ENCODE measurements at places on chromosomes 1 and 21. TPM values are rescaled to one million over a fixed set of nuclear protein-coding genes. Genes with fewer than 3 reads are reported as not detected.

The FCRL6 gene
- not detected for total RNA-seq

The ZNF672 gene
- 13.3 TPM for total RNA-seq

The RAB25 gene
- not detected for total RNA-seq

The SEMA6C gene
- total RNA-seq = 33.4 TPM

The ERICH3 gene
- 0.04 TPM for total RNA-seq

The KCNJ15 gene
- 0.27 TPM for total RNA-seq

The ESPN gene
- 0.22 TPM for total RNA-seq

The PLEKHN1 gene
- total RNA-seq = not detected

The SOD1 gene
- 155 TPM for total RNA-seq

The SLC30A2 gene
- total RNA-seq = 0.93 TPM

The TRIM67 gene
- 0.04 TPM for total RNA-seq

Measured in muscle of leg (tissue), 16 donors.